Ureter (tissue), 1 donor: ENCODE measurements at places on chromosomes 5 and 9.

- no peak for DNase-seq
Observed at GRCh38 chr5:158758675-158759074, 341.0 kb downstream of the EBF1 start.

- DNase-seq = no peak
Observed at GRCh38 chr5:90528601-90529193, 687 bp downstream of the LYSMD3 start.

- DNase-seq = peak; percentile 54
Observed at GRCh38 chr9:133619791-133620190, 10.6 kb upstream of the FAM163B start.

GRCh38 chr5:161387121-161387520 is 159.4 kb downstream of the GABRB2 start:
- DNase-seq = no peak

GRCh38 chr9:110015759-110016158 is 192.2 kb downstream of the C9orf152 start:
- DNase-seq = no peak

DNA sequence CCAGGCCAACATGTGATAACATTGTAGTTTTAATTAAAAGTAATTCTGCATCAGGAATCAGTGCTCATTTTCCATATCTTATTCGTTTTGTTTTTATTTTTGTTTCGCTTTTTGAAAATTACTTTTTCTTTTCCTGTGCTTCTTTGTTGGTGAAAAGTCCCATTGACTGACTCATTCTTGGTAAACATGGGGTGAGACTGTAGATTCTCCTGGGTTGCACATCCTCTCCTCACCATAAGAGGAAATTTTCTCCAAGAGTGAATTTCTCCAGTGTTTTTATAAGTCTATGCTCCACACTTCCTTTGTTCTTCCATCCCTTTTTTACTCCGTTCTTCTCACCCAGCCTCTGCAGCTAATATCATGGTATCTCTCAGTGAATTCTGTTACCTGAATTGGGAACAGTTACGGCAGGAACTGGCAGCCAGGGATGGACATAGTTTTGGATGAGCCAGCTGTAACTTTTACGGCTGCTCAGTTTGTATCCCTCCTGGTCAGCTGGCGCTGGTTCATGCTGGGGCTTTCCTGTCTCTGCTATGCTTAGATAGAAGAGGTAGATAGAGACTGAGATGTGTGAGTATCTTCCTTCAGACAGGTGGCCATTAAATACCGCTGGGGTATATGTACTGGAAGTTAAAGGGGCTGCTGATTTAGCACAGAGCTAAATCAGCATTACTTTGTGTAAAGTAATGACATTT is 80.0 kb downstream of the MAN2A1 start:
- DNase-seq = no peak

DNA sequence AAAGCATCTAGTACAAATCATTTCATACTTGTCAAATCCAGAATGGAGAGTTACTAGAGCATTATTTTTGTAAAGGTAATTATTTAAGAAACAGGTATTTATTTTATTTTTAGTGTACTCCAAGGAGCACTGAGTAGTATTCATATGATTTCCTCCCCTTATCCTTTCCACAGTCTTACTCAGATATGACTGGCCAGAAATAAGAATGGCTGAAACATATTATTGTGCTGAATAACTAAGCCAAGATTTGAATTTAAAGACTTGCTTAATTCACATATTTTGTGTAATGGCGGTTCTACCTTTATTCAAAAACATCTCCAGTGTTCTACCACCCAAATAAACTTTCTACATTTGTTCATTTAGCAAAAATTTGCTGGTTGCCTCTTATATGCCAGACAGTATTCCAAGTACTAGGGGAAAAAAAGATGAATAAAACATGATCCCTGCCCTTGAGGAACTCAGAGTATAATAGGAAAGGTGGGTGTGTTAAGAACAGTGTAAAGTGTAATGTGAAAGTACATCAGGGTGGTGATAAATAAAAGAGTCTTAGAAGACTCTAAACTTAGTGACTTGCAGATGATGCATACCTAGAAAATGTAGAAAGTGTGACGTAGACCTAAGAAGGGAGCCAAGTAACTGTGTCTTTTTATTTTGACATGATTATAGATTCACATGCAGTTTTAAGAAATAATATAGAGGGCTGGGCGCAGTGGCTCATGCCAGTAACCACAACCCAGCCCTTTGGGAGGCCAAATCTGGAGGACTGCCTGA is 110.4 kb upstream of the GRHPR start:
- DNase-seq = no peak

DNA sequence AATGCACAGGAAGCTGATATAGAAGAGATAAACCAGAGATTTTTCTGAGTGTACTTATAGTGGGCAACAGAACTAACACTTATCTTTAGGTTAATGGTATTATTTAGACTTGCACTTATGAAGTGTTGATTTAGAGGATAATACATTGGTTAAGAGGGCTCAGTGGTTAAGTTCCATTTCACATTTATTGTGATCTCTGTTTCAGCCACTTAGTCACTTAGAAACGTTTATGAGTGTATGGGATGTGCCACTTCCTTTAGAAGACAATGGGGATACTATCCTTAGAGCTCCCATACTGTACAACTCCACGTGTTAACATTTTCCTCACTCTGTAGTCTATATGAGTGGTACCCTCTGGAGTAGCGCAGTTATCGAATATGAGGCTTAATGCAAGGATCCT is 57.5 kb downstream of the PIP5K1B start:
- no peak for DNase-seq

DNA sequence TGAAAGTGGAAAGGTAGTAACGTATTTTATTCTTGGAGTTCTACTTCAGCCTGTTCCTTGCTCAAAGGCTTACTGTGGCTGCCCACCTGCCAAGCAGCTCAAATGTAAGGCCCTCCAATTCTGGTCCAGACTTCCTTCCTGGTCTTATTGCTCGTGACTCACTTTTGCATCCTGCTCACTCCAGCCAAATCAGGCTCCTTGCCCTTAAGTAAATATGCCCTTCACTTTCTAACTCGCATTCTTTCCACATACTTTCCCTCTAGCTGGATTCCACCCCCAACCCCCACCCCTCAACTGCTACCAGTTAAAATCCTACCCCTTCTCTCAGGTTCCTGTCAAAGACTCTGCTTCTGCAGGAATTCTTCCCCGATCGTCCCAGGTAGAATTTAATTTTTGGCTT is 96.6 kb downstream of the GALNT10 start:
- DNase-seq = no peak

DNA sequence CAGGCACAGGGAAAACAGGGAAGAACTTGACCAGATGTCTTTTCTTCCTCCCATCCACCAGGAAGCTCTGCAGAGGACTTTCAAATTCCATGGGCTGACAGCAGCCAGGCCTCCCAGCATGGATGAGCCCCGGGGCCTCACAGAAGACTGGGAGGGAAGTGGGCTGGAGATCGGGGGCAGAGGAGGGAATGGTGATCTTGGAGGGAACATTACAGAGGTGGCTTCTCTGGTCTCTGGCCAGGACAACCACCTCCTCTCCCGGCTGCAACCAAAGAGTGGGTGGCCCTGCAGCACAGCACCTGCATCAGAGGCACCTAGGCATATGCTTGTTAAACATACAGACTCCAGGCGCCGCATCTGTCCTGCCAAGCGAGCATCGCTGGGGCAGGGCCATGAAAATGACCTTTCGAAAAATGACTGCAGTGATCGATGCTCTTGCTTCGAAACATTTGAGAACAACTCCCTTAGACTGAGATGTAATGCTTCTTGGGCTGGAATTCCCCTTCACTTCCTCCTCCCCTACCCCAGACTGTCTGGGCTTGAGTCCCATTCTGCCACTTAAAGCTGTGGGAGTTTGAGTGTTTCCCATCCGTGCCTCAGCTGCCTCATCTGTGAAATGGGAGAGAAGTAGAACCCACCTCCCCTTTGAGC is 68.7 kb upstream of the UNC5A start:
- DNase-seq = peak; percentile 26

GRCh38 chr9:133506653-133507038 is 18.1 kb downstream of the MYMK start:
- DNase-seq = no peak

DNA sequence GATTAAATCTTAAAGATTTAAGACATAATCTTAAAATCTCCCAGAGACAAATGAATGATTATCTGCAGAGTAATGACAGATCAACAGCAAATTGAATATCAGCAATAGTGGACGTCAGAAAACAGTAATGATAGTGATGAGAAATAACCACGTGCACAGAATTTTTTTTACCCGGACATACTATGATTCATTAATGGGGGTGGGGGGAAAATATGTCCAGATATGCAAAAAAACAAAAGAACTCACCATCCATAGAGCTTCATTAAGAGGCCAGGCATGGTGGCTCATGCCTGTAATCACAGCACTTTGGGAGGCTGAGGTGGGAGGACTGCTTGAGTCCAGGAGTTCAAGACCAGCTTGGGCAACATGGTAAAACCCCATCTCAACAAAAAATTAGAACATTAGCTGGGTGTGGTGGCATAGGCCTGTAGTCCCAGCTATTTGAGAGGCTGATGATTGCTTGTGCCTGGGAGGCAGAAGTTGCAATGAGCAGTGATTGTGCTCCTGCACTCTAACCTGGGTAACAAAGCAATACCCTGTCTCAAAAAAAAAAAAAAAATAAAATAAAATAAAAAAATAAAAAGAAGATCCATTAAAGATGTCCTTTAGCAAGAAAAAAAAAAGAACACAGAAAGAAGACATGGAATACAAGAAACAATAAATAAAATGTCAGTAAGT is 30.9 kb upstream of the SHOC1 start:
- DNase-seq = no peak

DNA sequence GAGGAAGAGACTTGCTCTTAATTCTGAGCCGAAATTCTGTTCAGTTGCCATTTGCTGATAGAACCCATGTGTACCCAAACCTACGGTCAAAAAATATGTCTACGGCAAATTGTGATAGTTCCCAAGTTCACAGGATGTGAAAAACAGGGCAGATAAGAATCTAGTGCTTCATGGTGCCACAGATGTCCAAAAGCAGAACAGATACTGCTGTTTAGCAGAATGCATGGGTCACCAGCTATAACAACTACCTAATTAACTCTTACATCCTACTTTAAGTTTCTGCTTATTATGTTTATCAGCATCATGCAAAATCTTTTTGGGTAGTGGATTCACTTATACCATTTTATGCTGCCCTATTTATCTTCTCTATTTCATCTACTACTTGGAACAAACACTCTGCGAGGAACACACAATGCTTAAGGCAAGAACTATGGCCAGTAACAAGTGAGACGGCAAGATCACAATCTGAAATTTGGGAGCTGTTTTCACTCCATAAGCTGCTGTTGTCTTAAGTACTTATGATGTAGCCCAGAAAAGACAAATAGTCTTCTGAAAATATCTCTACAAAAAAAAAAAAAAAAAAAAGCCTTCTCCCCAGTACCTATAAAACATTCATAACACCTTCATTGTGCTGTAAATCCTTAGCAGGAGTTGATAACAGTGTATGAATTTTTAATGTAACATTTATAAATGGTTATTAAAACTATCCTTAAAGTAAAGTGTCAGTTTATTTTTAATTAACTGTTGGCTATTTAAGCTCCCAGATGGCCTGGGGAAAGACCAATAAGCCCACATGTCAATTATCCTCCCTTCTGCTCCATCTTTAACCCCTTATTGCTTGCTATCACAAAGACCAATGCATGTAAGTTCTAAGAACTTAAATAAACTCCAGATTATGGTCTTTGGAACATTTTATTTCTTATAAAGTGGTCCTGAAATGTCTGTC is 232.3 kb downstream of the TLR4 start:
- no peak for DNase-seq

GRCh38 chr5:10106806-10107205 is 142.9 kb downstream of the ATPSCKMT start:
- no peak for DNase-seq

GRCh38 chr5:920321-920720 is 27.6 kb downstream of the TRIP13 start:
- DNase-seq = peak; percentile 24

DNA sequence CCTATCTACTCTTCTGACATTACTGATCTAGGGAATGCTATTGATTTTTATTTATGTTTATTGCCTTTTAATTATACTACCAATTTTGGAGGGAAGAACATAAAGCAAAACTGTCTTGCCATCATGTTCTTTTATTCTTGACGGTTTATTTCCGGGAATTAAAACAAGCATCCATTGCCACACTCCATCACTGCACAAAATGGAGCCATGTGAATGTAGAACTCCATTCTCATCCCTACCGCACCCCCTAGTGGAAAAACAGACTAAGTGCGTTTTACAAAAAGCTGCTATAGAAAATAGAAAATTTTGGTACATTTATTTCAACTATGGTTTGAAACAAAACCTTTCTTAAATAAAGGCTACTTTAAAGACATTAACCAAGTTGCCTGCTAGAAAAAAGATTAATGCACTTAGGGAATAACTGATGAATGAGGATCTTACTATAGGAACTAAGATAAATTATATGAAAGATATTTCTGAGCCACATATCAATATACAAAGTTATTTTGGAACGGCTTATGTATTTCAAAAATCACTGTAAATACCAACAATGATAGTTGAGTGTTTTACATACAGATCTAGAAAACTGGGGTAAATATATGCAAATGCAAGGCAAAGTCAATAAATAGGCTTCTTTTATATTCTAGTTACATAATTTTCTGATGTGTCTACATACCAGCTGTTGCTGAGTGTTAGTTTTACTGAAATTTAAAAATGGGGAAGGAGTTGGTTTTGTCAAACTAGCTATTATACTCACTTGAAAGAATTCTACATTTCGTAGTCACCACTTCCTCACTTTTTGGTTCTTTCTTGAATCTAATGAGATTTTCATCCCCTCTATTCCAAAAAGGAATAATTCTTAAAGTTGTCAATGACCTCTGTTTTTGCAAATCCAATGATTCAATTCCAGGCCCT is 26.5 kb downstream of the OXCT1 start:
- no peak for DNase-seq

DNA sequence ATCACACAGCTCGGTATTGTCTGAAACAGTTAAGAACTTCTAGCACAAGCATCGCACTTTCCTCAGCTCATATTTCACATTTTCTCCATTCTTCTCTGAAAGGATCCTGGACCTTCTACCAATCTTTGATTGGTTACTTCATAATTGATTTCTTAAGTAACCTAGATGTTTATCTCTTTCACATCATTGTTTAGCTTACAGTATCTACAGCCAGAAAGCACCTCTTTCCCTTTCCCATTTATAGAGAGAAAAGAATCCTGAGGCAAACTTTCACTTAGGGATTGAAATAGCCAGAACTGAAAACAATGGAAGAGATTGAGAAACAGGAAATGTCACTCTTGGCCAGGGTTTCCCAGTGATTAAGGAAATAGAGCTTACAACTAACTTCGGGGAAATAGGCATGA is 2.5 kb downstream of the IL33 start:
- DNase-seq = no peak

- DNase-seq = no peak
Observed at GRCh38 chr9:134630393-134630790, 11.2 kb upstream of the COL5A1 start.
